ENCODE measurements at places on chromosomes 4 and X.

GRCh38 chr4:23365086-23365485 lies 524.8 kb downstream of the PPARGC1A start:
- DNase-seq, result no peak

DNA sequence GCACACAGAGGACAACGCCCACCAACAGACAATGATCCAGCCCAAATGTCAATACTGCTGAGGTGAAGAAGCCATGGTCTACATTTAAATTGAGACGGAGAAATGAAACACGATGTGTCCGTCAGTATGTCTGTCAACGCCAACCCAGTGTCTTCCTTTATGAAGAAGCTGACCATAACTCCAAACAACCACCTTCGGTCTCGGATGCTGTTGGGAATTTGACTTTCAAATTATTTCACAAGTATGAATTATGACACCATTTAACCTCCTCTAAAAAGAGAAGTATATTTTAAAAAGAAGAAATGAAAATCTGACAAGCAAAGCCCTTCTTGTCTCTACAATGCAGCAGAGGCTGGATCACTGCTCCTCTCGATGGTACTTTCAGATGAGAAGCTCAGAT lies 123.7 kb upstream of the MAP3K15 start:
- DNase-seq, result no peak

DNA sequence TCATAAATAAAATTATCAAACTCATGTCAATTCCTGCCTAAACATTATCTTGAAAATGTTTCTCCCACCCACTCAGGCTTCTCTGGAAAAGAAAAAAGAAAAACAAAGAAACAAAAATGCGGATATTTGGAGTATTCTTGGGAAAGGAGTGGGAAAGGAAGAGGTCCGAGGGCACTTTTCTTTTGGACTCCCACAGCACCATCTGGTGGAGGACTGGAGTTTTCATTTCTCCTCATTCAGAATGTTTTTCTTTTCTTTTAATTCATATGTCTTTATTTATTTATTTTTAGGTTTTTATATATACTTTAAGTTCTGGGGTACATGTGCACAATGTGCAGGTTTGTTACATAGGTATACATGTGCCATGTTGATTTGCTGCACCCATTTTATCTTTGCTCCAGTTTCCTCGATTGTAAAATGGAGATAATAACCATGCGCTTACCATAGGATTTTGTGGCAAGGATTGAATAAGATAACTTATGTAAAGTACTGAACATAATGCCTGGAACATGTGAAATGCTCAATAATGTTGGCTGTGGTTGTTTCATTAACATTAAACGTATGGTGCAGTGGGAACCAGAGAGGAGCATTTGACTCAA lies 8.0 kb upstream of the KCNE5 start:
- DNase-seq, result peak; percentile 17

DNA sequence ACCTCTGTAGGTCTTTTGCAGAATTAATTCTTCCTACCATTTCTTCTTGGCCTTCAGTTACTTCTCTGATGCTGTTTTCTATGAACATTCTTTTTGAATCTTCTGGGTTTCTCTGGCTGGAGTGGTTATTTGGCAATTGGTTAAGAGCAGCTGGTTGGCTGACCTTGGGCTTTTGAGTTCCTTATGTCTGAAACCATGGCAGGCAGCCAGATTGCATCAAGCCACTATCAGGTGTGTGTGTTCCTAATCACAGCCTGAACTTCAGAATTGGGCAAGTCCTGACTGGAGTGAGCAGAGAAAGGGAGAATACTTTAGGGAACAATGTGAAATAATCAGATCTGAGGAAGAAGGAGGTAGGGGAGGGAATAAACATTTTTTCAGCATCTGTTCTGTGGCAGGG lies 90.2 kb downstream of the ARHGAP10 start:
- DNase-seq, result no peak

- DNase-seq, result no peak
Measured at GRCh38 chr4:161256172-161256571, 907.6 kb downstream of the FSTL5 start.

- no peak for DNase-seq
Measured at GRCh38 chr4:26731351-26732035, 129.1 kb upstream of the STIM2 start.

DNA sequence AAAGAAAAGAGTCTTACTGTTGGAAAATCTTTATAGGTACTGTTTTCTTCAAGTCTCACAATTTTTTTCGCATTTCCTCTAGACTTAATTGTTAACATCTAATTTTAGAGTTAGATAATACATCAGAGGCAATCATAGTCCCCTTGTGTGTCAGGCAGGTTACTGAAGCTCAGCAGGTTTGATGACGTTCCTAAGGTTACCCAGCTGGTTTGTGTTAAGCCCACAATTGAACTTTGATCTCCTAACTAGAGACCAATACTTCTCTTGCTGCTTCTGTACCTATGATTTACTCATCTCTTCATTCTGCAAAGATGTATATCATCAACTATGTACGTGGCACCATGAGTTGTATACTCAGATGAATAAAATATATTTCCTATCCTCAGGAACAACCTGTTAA lies 131.6 kb upstream of the STIM2 start:
- DNase-seq, result no peak

DNA sequence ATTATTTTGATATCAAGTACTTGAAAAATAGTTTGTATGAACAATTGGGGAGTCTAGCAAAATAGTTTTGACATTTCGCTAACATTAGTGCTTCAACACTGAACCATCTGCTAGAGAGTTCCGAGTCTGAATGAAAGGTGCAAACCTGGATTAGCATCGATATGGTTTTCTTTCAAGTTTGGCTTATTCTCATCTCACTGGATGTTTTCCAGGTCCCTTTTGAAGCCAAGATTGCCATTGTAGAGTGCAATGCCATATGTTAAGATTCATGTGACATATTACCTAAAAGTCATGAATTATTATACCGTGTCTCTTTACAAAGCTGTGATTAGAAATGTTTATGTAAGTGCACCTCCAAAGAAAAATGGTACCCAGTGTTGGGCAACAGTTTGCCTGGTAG lies 36.8 kb upstream of the NAA11 start:
- DNase-seq, result no peak

GRCh38 chrX:20803971-20804370 lies 537.3 kb upstream of the RPS6KA3 start:
- DNase-seq, result no peak

GRCh38 chrX:3520982-3521381 lies 174.5 kb upstream of the MXRA5 start:
- DNase-seq, result no peak

DNA sequence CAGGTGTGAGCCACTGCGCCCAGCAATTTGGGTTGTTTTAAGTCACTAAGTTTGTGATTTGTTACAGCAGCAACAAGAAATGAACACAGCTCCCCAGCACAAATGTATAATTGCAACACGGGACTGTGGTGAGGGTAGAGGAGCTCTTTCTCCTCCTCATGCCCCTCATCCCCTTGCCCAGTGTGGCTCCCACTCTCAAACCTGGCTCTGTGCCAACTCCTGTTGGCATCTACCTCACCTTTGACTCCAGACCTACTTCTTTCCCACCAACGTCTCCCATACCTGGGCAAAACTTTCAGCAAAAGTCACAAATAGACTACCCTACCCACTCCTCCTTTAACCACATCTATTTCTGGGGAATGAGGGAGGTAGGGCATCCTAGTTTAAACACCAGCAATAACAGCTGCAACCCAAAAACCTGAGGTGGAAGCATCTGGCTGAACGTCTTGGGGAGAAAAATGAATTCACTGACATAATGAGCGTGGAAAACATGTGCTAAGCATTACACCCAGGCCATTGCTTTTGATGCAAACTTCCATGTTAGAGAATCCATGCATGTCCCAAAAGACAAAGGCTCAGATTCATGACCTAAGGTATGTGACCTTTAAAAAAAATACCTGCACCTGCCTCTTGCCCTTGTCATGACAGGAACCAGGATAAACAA lies 19.2 kb downstream of the LNX1 start:
- no peak for DNase-seq

DNA sequence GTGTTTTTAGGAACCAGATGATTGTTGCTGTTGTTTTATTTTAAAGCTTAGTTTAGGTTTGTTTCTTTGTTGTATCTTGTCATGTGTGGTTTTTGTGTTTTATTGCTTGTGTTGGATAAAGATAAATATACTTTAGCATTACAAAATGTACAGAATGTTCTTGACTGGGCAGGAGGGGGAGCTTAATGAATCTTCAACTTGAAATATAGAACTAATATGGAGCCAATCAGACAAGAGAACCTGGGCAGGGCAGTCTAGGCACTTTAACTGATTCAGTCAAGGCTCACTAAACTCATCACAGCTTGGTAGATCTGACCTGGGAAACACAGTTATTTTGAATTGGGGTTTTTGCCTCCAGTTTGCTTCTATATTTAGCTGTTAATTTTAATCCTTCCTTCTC lies 304.2 kb downstream of the ARHGAP24 start:
- no peak for DNase-seq

DNA sequence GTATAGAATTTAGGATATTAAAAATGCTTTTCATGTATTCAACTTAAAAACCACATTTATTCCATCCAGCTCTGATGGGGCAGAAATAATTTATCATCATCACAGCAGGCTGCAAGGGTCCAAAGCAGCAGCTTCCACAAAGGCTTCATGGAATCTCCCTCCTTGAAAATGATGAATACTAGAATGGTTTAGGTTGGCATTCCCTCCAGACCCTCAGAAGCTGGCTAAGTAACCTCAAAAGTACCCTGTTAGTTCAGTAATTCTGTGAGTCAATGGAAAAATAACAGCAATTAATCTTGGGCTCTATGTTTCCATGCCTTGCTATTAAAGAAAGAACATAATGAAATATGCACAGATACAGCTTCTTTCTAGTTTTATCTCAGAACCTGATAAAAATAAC lies 594.9 kb upstream of the DIPK2B start:
- DNase-seq, result no peak

DNA sequence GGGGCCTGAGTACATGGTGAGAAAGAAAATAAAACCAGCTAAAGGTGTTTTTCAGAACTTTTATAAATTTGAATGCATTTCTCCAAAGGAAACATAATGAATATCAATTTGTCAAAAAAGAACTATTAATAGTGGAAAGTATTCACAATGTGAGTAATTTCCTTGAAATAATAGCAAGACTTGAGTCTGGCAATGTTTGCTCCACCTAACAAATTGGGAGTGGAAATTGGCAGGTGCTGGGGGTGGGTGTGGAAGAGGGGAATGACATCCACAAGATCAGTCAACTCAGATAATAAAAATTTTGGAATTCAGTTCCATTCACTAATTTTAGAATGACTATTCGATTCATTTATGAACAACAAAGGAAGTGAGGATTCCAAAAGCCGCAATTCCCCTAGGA lies 884.8 kb upstream of the SLIT2 start:
- DNase-seq, result no peak

DNA sequence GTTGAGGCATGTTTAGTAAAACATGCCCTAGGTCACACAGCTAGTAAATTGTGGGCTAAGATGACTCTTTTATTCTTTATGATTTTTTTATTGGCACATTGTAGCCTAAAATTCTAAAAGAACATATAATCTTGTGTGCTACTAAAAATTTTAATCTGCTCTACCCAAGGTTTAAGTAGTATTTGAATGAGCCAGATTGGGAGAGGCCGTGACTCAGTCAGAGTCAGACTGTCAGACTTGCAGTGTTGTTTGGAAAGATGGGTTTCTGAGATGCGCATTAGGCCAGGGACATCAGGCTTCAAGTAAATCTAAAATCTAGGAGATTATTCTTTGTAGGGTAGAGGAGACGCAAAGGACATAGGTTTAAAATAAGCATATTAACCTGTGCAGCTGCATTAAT lies 30.7 kb upstream of the TMPRSS11E start:
- DNase-seq, result no peak

GRCh38 chr4:10589799-10590198 lies 94.8 kb downstream of the CLNK start:
- peak; percentile 30 for DNase-seq

- DNase-seq, result no peak
Measured at GRCh38 chrX:101223226-101223625, 3.6 kb downstream of the DRP2 start.

- peak; percentile 34 for DNase-seq
Measured at GRCh38 chr4:118834960-118835569, 861 bp downstream of the SEC24D start.

DNA sequence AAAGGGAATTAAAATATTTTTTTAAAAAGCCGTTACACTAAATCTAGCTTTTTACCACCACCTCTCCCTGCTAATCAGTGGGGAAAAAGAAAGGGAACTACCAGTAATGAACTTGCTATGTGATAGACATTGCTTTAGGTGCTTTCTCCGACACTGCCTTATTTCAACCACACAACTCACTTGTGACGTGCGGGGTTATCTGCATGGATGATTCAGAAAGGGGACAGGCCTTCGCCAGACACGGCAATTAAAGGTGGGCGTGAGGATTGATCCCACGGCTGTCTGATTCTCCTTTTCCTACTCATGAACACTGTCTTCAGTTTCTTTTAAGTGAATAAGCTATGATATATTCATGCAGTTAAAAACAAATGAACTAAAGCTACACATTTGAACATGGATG lies 882 bp upstream of the CXCR3 start:
- DNase-seq, result no peak

DNA sequence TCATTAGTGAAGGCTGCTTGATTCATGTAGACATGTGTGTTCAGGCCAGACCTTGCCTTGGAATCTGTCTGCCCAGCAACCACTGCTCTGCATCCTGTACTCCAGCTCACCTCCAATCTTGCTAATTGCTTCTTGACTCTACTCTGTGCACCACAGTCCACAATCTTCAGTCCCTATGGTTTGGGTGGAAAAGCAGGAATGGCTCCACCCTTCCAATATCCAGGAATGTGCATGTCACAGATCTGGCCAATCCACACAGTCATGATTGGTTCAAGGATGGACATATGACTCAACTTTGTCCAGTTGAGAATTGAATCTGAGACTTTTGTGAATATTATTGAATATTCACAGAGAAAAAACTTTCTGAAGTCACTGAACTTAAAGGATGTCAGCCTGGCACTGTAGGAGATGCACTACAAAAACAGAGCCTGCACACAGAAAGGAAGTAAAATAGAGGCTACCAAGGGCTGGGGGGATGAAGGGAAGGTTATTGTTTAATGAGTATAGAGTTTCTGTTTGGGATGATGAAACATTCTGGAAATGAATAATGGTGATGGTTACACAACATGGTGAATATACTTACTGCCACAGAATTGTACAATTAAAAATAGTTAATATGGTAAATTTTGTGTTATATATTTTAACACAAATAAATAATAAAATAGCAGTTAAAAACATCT lies 161.3 kb upstream of the USP38 start:
- no peak for DNase-seq

- no peak for DNase-seq
Measured at GRCh38 chrX:72001471-72001870, 90.8 kb downstream of the NHSL2 start.

GRCh38 chr4:5626913-5627312 lies 81.4 kb downstream of the EVC2 start:
- no peak for DNase-seq

GRCh38 chrX:139002319-139002718 lies 290.8 kb upstream of the FGF13 start:
- no peak for DNase-seq

All from NCI-H460 (cell line).